Activated gamma-delta T cell (primary cell): ENCODE measurements at places on chromosomes 11 and 22.

DNA sequence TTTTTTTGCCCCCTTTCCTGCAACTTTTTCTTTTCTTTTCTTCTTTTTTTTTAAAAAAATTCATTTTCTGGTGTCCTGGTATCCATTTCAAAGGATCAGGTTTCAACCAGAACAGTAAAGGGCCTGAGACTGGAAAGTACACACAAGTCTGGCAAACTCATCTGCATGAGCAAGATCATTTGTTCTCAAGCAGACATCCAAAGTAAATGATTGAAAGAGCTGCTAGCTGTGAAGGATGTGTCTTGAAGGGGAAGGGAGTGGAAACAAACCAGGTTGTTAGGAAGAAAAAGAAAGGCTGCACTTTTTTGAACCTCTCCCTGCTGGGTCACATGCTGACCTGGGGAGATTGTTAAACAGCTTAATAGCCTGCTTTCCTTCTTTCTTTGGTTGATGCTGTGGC lies 5.3 kb downstream of the YAP1 start:
- DNase-seq = no peak

- DNase-seq = no peak
These were observed 693 bp downstream of the NFAM1 start for GRCh38 chr22:42431401-42432019.

- DNase-seq = peak; percentile 31
These were observed 5.8 kb downstream of the TSPAN4 start for GRCh38 chr11:848380-848931.

DNA sequence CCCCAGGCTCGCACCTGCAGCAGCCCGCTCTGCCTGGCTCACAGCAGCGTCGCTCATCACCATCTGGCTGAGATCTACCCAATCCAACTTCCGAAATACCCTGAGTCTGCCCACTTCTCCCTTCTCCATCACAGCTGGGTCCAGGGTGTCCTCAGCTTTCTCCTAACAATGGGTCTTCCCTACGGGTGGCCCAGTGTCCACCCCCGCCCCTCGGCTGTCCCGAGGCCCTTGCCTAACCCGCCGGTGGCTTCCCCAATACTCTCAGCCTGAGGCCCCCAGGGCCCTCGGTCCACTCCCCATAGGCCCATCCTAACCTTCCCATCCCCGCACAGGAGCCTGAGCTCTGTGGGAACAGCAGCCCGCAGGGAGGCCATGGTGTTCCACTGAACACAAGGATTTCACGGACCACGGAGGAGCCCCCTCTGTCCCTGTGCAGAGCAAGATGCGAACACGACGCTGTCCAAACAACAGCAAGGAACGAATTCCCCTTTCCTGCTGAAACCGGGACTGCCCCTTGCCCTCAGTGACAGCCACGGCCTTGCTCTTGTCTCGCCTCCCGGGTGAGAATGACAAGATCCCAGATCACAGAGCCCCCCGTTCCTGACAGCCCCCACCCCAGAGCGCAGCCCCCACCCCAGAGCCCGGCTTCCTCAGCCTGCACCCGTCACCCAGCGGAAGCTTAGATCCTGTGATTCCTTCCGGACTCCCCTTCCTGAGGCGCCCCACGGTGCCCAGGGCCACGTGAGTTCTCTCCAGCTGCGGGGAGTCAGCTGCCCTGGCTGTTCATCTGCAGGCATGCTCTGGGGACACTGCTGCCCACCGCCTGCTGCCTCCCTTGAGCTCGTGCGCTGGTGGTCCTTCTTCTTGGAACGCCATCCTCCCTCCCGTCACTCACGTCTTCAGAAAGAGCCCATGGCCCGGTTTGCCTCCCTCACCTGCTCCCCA lies 48.8 kb upstream of the CARS1 start:
- DNase-seq = no peak

- DNase-seq = no peak
These were observed 108.9 kb downstream of the WNT7B start for GRCh38 chr22:45867906-45868555.

DNA sequence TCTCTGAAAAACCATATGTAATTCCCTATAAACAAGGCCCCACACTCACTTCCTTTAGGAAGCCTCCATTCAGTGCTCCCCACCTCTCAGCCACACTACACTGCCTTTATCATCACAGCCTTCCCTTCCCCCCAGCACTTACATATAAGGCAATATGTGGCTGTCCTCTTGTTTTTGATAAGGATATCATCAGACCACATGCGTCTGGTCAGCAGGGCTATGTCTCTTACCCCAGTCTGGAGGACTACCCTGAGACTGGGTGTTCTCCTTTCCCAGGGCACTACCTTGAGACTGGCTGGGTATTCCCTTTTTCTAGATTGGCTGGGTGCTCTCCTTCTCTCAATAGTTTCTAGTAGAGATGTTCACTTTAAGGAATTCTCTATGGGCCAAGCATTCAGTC lies 7.8 kb downstream of the KCNE3 start:
- DNase-seq = no peak

DNA sequence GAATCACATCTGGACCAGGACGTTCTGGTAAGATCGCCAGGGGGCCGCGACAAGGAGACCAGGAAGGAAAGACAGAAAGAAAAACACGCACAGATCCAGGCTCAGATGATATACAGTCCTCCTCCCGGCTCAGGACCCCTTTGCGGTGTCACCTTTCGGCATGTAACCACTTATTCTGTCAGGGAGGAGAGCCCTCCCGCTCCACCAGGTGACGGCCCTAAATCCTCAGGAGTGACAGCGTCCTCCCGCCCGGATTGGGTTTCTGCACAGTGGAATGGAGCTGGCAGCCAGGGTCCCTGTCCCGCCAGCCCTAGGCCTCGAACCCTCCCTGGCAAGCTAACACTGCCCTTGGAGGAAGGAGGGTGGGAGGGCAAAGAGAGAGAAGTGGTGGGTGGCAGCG lies 24.3 kb upstream of the KCNQ1OT1 start:
- DNase-seq = no peak

GRCh38 chr22:46895753-46896152 lies 133.3 kb downstream of the TBC1D22A start:
- DNase-seq = no peak

- no peak for DNase-seq
These were observed 21.4 kb upstream of the RASL10A start for GRCh38 chr22:29336751-29337490.

- no peak for DNase-seq
These were observed 11.5 kb downstream of the ANO1 start for GRCh38 chr11:70089631-70090030.

DNA sequence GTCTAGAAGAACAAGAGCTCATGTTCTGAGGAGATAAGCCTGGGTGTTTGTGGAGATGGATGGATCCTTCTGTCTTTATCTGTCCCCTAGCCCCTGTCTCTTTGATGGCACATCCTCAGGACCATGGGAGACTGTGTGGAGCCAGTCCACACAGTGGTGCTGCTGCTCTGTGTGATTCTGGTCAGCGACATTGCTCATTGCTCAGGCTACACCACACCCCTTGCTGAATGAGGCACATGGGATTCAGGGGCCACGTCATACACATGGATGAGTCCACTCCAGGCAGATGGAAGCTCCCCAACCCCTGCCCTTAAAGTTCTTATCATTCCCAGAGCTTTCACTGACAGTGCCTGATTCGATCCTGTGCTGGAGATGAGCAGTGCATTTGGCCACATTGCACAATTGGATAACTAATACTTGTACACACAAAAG lies 222.2 kb downstream of the NAV2 start:
- no peak for DNase-seq

GRCh38 chr11:85167038-85167437 lies 460.1 kb downstream of the DLG2 start:
- DNase-seq = no peak

DNA sequence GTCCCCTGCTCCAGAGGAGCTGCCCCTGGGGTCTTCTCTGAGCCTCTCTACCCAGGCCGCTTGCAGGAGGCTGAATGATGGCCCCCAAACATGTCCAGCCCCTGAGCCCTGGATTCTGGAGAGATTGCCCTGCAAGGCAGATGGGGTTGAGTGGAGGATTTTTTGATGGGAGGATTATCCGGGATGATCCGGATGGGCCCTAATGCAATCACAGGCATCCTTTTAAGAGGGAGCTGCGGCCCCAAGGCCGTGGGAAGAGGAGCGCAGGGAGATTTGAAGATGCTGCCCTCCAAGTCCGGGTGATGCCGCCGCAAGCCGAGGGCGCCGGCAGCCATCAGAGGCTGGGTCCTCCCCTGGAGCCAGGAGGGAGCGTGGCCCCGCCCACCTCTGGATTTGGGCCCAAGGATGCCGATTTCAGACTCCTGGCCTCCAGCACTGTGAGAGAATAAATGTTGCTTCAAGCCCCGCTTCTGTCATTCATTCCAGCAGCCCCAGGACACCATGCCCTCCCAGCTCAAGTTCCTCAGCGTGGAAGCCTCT lies 66.0 kb downstream of the WNT7B start:
- no peak for DNase-seq

DNA sequence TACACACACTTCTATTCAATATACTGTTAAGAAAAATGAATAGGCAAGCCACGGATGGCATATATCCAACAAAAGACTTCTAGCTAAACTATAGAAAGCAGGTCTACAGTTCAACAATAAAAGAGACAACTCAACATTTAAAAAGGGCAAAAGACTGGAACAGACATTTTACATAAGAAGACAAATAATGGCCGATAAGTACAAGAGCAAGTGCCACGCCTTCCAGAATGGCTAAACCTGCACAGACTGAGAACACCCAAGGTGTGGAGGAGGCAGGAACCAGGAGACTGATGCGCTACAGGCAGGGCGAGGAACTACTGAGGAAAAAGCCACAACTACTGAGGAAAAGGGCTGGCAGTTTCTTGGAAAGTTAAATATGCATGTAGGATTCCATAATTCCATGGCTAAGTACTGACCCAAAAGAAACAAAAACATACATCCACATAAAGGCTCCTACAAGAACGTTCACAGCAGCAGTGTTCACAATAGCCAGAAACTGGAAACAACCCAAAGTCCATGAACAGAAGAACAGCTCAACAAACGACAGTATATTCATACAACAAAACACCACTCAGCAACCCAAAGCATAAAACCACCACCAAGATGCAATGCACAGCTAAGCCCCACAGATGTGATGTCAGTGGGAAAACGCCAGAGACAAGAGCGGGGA lies 9.6 kb upstream of the MOB2 start:
- no peak for DNase-seq

- no peak for DNase-seq
These were observed 61.0 kb downstream of the ISX start for GRCh38 chr22:35126993-35127392.

GRCh38 chr11:117950301-117950700 lies 21.1 kb upstream of the TMPRSS13 start:
- DNase-seq = no peak
